Right forelimb (tissue), 1 donor: ENCODE measurements at places on chromosomes 1 and 21.

GRCh38 chr1:217369271-217369981 lies 261.5 kb downstream of the GPATCH2 start:
- no peak for DNase-seq

DNA sequence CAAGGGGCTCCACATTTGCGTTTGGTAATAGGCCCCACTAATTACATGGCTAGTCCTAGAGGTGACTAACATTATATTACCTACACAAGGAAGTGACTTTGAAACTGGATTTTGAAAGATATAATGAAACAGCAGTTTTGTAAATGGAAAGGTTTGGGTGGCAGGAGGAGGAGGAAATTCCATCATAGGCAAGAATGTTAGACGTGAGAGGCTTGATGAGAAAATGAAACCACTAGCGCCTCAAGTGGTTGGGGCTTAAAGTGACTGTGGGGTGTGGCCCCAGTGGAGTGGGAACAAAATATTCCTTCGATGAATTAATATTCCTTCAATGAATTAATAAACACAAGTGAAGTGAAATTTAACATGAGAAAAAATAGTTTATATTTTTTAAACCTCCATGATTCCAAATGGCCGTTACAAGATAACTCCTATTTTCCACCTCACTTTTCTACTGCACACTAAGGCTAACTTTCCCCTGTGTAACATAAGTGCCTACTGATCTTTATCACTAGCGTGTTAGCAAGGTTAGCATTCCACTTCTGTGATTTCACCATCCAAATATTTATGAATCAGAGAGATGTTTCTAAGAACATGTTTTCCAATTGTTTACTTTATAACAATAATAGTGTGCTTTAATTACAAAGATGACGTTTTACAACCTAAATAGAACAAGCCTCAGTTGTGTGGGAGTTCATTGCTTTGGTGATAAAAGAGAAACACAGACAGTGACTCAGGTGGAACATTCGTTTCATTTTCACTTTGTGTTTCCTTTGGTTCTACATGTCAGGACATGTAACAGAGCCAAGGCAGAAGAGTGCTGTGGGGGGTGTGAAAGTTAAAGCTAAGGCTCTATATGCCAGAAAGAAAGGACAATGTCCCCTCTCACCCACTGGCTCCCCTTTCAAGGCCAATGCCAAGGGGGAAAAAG lies 12.5 kb upstream of the ATF3 start:
- DNase-seq = no peak

GRCh38 chr1:65421351-65422025 lies 1.0 kb downstream of the LEPR start:
- no peak for DNase-seq

DNA sequence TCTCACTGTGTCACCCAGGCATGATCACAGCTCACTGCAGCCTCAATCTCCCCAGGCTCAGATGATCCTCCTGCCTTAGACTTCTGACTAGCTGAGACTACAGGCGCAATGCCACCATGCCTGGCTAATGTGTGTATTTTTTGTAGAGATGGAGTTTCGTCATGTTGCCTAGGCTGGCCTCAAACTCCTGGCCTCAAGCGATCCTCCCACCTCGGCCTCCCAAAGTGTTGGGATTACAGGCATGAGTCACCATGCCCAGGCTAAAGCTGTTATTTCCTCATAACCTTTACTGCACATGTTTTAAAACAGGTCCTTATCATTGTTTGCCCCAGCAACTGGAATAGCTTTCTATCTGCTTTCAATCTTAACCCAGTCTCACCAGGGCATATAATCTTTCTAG lies 2.9 kb downstream of the SARS1 start:
- DNase-seq = no peak

DNA sequence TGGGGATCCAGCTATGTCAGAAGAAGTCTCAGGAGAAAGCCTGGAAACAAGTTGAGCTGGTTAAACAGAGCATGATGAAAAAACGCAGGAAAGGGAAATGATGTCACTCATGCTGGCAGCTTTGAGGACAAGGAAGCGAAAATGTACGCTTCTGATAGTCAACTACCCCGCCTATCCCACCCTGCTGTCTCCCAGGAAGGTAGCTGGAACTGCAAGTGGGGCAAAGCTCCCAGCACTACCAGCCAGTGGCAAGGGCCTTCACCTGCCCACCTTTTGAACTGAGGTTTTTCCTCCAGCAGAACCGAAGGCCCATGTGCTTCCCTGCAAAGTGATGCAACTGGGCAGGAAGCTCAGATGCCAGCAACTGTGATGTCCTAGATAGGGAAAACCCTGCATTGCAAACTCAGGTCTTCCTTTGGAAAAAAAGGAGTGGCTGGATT lies 6.3 kb upstream of the IL20 start:
- no peak for DNase-seq

DNA sequence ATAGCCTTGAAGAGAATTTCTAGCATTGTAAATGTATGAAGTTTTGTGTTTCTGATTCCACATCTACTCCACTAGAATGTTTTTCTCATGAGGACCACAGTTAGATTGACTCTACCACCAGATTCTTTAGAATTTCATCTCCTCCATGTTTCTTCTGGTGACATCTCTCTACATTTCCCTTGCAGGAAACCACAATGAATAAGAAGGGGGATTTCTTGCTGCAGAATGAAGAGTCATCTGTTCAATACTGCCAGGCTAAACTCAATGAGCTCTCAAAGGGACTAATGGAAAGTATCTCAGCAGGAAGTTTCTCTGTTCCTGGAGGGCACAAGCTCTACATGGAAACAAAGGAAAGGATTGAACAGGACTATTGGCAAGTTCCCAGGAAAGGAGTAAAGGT lies 18.6 kb downstream of the GBP6 start:
- no peak for DNase-seq

DNA sequence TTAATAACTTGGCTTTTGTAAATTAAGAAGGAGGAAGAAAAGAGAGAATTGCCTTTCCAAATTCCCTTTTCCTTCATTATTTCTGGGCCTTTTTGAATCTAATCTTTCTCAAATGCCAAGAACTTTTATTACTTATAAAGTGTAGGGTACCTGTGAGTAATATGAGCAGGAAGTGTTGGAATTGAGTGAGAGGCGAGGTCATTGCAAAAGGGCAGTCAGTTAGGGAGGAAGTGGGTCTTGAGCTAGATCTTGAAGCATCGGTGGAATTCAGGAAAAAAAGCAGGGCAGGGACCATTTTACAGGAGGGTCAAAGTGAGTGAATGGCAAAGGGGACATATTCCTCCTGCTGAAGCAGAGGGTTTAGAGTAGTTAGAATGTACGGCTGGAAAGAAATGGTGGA lies 23.4 kb downstream of the DDI2 start:
- no peak for DNase-seq

DNA sequence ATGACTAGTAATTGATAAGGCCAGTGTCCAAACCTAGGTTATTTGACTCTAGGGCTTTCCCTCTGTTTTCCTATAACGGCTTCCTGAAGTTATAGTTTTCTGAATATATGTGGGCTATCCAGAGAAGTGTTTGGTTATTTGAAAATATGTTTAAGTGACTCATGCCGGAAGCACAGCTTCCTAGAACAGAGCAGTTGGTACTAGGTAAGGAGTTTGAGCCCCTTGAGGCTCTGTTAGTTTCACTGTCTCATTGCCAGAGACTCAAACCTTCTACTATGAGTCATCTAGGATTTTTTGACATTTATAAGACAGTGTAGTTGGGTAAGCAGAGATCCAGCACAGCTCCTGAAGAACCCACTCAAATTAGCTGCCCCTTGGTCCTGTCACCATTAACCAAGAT lies 27.1 kb upstream of the LEPR start:
- DNase-seq = no peak

DNA sequence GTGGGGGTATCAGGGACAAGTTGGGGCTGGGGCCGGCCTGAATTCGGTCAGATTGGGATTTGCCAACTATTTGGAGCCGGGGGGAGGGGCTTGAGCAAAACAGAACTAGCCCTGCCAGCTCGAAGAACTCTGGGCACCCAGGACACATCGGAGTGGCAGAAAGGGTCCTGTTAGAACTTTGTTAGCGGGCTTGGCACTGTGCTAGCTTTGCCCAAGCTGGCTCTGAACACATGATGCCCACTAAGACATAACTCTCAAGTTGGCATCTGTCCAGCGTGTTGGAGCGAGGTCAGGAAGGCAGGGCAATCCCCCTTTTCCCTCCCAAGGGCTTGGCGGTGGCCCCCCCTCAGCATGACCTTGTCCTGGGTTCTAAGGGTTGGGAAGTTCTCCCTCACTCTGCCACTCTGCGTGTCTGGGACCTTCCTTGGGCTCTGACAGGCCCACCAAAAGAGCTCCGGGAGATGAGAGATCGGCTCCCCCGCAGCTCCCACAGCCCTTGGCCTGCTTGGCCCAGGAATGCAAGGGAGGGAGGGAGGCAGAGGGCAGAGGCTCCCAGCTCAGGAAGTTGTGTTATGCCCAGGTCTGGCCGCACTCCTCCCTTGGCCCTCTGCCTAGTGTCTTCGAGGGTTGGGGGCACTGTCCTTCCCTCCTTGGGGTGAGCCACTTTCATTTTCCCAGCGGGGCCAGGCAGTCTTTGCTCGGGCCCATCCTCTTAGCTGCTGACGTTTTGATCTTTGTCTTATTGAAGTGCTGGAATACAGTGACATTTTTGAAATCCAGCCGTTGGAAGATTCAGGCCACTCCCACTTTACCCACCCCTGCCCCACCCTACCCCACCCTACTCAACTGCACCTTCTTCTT lies 1.2 kb downstream of the LMNA start:
- DNase-seq = peak; percentile 83

GRCh38 chr1:9319789-9320519 lies 27.3 kb downstream of the SPSB1 start:
- DNase-seq = no peak

DNA sequence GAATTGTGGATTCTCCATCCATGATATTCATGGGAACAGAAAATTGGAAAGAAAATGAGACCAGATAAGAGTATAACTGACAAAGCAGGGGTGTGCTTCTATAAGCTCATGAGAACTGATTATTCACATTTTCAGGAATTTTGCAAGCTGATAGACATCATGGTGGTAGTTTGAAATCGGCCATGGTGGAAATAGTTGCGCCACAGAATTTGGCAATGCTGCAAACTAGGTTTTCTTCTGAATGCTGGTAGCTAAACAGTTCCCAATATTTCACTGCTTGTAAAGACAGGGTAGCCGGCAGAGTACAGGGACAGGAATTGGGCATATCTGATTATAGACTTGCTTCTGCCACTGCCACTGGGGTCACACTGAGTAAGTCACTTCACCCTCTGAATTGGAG lies 151.1 kb downstream of the PLXNA2 start:
- no peak for DNase-seq

DNA sequence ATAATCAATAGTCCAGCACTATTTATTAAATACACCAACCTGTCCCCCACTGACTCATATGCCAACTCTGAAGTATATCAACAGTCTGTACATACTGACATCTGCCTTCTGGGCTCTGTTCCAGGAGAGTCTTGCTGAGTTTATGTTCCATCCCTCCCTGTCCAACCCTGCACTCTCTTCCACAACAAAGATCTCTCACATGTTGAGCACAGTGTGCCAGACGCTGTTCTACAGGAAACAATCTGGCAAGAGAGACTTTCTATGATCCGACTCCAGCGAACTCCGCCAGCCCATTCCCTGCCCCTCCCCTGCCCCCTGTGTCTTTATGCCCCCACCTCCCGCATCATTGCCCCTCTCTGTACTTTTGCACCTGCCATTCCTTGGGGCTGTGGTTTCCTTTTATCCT lies 3.4 kb downstream of the LACTBL1 start:
- DNase-seq = peak; percentile 51

DNA sequence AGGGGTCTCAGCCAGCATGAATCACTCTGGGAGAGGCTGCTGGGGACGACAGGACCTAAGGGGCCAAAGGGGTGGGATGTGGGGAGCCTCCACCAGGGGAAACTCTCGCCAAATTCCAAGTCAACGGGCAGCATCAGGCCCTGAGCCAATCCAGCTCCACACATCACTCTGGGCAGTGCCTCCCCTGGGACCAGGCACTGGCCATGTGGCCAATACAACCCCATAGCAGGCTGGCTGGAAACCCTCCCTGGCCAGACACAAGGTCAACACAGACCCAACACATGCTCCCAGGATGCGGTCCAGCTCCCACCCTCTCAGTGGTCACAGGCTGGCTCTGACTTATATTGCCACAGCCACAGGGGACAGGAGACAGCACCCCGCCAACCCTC lies 60.0 kb downstream of the MEGF6 start:
- no peak for DNase-seq

- DNase-seq = no peak
Observed at GRCh38 chr1:10765734-10766478, 30.5 kb downstream of the CASZ1 start.
